ENCODE measurements at places on chromosomes 2 and 18. TPM values are rescaled to one million over a fixed set of nuclear protein-coding genes. Genes with fewer than 3 reads are reported as not detected.

DNA sequence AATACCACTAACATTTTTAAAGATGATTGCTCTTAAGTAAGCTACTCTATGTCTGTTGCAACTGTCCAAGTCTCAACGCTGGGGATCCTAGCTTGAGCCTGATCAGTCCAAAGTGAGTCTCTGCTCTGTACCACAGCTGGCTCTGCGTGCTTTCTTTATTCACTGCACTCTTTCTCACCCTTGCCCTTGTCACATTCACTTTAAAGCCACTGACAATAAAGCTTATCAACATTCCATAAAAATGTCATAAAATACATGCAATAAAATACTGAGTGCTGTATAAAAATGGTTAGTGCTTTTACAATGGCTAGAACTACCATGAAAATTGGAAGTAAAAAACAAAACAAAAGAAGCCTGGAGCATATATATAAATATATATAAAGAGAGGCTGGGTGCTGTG, 45.5 kb upstream of the LRRTM4 start:
- DNase-seq = no peak

DNA sequence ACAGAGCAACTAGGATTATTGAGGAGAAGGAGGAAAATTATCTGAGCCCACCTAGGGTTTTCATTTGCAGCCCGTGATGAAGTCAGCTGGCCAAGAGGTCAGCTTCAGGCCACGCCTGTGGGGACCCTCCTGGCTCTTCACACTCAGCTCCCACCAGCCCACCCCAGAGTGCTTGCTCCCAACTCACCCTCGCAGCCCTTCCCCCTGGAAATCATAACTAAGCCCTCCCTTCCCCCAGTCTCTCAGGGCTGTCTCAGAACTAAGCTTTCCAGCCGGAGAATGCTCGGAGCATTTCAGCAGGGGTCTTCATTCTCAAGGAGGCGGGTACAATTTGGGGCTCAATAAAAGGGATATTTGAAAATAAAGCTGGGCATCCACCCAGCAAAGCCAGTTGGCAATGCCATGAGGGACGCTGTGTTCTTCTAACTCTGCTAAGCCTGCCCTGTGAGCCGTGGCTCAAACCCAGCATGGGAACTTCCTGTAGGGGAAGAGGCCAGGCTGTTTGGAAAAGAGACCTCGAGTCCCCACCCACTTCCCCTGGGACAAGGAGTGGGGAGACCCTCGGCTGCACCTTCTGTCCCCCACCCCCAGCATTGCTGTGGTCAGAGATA, 194.9 kb downstream of the CTIF start:
- DNase-seq = no peak

DNA sequence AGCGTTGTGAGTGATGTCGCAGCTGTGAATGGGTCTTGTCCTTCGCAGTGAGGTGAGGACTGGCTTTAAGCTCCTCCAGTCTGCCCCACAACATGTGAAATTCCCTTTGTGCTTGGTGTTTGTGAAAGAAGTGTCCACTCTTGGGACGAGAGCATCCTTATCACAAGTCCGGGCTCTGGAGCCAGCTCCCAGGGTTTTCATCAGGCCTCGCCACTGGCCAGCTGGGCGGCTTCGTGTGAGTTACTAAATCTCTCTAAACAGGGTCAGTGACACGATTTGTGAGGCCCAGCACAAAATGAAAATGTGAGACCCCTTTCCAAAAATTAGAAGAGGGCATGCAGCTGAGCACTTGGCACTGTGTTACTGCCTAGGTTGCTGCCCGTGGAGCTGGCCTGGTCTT, 115.9 kb downstream of the VAPA start:
- no peak for DNase-seq

GRCh38 chr2:180523621-180524340, 456.6 kb upstream of the UBE2E3 start:
- no peak for DNase-seq

- no peak for DNase-seq
These were observed 4.1 kb downstream of the RHBDD1 start for GRCh38 chr2:226839951-226840350.

- no peak for DNase-seq
These were observed 283.3 kb upstream of the VWC2L start for GRCh38 chr2:214127571-214127970.

DNA sequence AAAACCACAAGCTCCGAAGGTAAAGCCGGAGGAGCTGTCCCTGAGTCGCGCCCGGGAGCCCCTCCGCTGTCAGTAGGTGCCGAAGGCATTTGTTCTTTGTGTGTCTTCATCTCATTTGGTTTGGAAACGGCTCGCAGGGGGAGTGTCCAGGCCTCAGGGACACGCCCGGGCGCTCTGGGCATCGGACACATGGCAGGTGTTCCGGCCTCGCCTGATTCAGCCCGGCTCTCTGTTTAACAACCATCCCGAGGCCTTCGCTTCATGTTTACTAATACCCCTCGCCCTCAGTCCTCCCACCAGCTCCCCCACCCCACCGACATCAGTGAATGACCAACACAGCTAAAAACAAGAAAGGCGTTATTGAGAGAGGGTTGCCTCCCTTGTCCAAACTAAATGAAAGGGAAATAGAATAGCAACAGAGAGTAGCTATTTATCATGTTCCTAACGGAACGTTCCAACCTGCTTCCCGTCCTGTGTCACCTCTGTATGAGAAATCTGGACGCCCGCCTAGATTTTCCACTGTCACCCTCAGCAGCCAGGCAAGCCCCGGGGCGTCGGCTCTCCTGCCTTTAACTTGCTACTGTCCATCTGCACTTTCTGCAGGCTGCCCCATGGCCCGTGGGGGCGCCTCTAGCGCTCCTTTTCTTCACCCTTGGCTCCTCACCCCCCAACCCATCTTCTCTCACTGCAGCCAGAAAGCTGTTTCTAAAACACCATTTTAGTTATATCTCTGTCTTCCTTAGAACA, 73.9 kb downstream of the MYCN start:
- DNase-seq = no peak

DNA sequence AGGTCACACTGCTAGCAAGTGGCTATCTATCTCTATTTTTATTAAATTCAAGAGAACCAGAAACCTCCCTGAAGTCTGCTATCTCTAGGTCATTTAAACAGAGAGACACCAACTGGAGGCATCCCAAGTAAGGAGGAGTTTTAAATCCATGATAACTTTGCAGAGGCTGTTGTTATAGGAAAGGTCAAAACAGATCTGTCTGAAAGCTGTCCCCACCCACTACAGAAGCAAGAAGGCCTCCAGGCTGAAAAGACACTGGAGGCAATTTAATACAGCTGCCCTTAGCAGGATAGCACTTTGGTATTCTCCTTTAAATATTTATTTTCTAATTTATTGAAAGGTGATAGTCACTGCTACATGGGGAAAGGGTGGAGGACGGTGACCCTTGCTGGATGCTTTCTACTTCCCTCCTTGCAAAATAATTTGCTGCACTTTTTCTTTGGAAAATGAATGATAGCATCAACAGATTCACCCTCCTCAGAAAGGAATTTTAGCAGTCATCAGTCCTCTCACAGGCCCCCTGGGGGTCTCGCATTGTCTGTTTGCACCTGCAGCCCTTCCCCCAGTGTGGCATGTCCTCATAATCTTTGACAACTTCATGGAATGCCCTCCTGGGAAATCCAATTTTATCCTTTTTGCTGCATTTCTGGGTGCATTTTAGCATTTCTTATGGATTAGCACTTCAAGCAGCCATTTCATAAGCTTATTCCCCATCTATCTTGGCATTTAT, 429.5 kb upstream of the TNP1 start:
- DNase-seq = no peak

DNA sequence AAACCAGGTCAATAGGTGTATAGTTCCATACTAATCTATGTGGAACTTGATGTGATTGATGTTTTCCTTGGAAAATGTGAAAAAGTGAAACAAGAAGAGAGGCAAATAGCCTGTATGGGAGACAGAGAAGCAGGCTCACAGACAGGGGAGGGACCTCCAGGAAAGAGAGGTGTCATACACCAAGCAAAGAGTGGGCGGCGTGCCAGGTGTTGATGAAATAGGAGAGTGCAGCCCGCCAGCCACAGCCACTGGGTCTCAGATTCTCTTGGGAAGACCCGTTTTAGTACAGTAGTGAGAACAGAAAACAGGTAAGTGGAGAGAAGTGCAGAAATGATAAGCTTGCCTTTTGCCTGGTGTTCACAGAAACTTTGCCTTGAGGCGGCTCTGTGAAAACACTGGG, 301.9 kb downstream of the ZNF407 start:
- no peak for DNase-seq

- DNase-seq = no peak
These were observed 438 bp downstream of the PSMA8 start for GRCh38 chr18:26134107-26134506.

The KIF1A gene
- 3.1 TPM for total RNA-seq

DNA sequence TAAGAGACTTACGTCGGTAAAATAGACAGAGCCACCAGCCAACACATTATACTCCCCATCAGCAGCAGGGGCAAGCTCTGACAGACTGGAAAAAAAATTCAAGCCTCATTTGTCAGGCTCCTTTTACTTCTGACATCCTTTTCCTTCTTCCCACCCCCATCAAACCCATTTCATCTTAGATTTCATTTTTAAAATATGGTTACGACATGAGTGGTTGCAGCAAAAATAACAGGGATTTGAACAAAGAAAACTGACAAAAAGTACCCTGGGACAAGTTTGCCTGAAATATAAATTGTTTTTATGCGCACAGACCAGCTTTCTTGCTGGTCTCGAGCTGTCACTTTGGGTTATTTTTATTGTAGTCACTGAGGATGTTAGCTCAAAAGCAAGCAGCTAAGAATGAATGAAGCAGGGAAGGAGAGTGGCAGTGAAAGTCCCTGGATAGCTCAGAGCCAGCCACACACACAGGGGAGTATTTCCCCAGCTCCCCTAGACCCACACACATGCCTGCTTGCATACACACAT, 30.7 kb upstream of the LINC00305 start:
- no peak for DNase-seq

The TTN gene
- total RNA-seq = 0.87 TPM

DNA sequence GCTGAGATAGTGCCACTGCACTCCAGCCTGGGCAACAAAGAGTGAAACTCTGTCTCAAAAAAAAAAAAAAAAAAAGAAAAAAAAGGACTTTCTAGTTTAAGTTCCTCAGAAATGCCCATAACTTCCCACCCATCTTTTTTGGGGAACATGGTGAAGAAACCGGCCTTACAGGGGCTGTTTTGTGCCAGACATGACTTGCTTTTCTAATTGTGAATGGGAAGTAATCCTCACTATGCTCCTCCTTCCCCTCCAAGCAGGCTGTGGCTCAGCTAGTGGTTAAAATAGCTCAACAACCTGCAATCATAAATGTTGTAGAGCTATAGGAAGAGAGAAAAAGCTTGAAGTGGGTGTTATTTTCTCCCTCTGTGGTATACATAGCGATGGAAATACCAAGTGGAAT, 34.1 kb upstream of the OLA1 start:
- no peak for DNase-seq

DNA sequence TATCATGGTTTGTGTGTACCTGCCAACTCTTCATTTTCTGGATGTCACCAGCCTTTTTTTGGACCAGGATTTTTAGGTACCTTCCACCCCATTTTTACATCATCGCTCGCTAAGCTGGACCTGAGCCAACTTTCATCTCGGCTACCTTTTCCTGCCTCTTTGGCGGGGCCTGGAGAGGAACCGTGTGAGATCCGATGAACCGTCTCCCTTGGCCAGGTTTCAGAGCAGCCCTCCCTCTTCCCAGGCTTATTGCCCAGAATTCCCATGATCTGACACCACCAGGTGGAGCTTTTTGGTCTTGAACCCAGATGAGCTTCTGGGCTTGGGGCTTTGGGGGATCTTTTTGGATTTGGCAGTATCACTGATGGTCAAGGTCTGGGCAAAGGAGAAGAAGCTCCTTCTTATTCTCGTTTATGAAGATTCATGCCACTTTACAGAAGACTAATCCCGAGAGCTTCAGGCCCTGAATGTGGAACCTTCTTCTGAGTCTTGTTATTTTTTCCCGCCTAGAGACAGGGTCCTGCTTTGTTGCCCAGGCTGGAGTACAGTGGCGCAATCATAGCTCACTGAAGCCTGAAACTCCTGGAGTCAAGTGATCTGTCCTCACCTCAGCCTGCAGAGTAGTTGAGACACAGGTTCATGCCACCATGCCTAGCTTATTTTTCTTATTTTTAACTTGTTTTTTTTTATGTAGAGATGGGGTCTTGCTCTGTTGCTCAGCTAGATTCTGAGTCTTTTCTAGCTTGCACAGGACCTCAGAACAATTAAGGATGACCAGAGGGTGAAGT, 50.4 kb downstream of the GATA6 start:
- no peak for DNase-seq

The TXNDC2 gene
- total RNA-seq = not detected

- DNase-seq = no peak
These were observed 341.0 kb downstream of the MEIS1 start for GRCh38 chr2:66775730-66776422.

DNA sequence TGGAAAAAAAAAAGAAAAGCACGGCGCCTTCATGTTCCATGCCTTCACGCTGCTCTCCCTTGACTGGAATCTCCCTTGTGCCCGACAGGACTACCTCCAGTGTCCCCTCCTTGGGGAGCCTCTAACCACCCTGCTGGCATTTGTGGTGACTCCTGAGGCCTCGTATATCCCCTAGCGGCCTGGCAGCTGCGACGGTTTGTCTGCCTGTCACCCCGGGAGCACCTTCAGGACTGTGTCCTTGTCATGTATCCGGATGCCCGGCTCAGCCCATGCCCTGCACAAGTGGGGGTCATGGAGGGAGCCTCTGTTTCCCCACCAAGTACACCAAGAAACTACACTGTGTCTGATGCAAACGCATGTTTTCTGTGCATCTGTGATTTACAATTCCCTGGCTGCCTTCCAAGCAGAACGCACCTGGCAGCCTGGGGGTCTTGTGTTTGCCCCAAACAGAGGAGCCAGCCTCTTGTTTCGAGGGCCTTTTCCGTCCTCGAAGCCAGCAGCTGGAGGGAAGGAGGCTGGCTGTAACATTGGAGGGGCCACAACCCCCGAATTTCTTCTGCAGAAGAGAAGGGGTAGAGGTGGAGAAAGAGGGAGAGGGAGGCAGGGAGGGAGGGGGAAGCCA, 18.9 kb downstream of the TWIST2 start:
- DNase-seq = no peak

The PER2 gene
- total RNA-seq = 22.8 TPM

DNA sequence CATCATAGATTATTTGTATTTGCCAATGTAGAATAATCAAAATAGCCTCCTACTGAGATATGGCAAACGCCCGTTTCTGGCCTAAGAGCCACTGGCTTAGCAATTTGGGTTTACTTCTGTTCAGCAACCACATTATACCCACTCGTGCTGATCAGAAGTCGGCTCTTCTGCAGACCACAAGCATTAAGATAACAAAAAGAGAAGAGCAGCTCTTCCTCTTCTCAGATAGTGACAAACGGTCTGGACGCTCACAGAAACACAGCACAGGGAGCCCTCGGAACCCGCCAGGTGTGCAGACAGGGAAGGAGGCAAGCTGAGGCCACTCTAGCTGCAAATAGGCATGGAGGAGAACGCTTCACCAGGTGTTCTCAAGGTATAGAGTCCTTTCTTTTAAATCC, 164.0 kb downstream of the HDAC4 start:
- no peak for DNase-seq

The DTNA gene
- total RNA-seq = not detected

DNA sequence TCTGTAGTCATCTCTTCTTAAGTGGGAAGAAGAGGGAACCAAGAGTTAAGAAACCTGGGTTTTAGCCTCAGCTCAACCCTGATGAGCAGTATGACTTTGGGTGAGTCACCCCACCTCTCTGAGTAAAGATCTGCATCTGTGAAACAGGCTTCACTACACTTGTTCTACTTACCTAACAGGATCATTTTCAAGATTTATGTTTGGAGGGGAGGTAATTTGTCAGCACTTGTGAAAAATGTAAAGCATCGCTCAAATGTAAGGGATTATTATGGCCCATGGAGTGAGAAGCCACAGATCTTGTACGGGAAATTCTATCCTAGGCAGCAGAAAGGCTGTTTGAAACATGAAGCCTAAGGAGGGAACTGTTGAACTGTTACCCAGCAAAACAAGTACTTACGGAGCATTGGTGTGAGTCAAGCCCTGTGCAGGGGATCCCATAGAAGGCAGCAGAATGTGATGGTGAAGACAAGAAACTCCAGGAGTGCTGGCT, 160.6 kb downstream of the PRKCE start:
- no peak for DNase-seq
